ENCODE measurements at places on chromosomes 5 and 9.
A peak's percentile ranks its signal among the peaks of the same experiment; 100 is the strongest.

- no peak for DNase-seq
Measured at GRCh38 chr5:132056610-132057497, 3.6 kb upstream of the IL3 start.

DNA sequence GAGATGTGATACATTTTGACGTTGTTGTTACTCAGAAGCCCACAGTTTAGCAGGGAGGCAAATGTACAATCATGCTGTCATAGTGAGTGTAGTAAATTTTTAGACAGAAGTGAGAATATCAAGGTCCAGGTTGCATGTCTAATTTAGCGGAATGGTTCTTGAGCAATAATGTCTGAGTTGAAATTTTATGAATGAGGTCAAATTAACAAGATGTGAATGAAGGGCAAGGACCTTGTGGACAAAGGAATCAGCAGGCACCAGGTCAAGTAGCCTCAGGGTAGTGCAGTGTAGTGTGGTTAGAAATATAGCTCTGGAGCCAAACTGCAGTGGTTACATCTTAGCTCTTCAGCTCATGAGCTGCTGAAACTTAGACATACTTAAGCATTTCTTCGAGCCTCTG is 36.2 kb downstream of the TNFSF8 start:
- DNase-seq = no peak

GRCh38 chr9:79201636-79202035 is 370.1 kb upstream of the TLE4 start:
- no peak for DNase-seq

DNA sequence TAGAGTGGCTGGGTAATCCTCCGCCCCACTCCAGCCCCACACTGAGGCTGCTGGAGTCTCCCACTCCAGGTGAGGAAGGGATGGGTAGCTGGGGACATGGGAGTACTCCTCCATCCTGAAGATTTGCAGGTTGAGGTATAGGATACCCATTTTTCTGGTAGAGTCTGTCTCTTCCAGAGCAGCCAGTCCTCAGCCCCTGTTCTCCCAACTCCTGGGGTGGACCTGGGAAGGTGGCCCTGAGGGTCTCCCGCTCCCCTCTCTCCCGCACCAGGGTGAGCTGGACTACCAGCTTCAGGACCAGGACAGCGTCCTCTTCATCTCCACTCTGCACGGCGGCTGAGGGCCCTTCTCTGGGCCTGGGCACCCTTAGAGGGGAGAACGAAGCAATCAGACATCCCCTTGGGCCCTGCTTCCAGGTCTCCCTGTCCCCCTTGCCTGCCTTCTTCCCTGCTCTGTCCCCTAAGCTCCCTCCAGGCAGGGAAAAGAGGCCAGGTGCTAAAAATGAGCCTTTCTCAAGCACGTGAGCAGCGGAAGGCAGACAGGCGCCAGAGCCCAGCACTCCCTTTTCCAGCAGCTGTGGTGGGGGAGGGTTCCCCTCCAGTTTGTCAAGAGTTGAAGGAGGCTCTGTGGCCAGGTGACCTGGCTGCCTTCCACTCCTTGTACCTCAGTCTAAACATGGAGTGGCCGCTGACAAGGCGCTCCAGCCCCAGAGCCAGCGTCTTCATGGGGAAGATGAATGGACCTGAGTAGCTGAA is 18.4 kb downstream of the URM1 start:
- DNase-seq = no peak

GRCh38 chr5:20224046-20224445 is 236.0 kb upstream of the CDH18 start:
- no peak for DNase-seq

DNA sequence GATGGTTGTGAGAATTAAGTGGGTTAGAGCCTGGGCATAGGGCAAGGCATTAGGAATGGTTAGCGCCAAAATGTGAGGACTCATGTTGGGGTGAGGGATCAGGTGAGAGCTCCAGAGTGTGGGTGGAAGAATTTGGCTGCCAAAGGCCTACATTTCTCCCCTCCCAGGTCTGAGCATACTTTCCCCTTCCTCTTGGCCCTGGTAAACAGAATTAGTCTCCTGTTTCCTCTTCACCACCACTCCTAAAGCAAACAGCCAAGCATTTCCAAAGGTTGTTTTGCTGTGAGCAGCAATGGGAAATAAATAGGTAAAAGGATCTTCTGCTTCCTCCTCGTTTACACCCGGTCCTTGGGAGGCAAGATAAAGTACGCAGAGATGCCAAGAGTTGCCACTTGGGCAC is 132.5 kb downstream of the ZSWIM6 start:
- DNase-seq = no peak

DNA sequence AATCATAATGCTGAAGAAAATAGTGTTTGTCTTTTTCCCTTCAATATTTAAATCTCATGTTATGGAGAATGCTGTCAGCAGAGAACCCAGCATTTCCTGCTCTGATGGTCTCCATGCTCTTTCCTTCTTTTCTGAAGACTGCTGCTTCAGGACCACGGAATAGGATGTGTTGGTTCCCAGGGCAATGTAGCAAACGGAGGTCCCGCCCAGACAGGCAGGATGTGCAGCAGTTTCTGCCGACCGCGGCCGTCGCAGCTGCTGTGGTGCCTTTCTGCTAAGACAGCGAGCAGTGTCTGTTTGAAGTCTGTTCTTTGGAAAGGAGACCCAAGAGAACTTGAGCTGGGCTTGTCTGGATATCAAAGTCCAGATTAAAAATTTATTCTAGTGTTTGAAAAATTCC is 654.3 kb downstream of the CCDC171 start:
- no peak for DNase-seq

- DNase-seq = no peak
Measured at GRCh38 chr9:114856215-114856941, 50.5 kb upstream of the TNFSF15 start.

DNA sequence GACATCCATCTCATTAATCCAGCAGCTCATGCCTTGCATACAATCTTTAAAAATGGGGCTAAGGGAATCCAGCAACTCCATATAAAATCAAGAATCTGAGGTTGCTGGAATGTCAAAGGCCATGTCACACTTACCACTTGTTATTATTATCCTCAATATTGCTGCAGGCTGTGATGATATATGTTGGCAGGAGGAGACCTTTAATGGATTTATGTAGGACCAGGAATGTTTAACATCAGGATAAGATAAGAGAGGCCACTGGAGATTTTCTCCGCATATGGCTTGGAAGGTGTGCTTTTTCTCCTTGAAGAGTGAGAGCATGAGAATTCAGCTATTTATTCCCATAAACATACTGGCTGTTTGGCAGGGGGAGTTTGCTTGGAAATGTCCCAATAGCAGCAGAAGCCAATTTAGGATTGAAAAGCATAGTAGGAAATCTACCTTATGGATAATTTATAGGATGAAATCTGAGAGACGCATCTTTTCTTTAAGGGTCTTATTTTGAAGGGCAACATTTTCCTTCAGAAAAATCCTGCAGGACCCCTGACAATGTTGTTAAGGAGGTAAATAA is 481.4 kb downstream of the AGTPBP1 start:
- no peak for DNase-seq

GRCh38 chr5:122673343-122673742 is 101.5 kb upstream of the SNX2 start:
- DNase-seq = no peak

- DNase-seq = no peak
Measured at GRCh38 chr9:113594484-113595299, 131.2 kb downstream of the RGS3 start.

GRCh38 chr5:134110382-134110781 is 4.1 kb upstream of the TCF7 start:
- no peak for DNase-seq

GRCh38 chr5:958701-959571 is 49.7 kb upstream of the NKD2 start:
- DNase-seq = no peak

DNA sequence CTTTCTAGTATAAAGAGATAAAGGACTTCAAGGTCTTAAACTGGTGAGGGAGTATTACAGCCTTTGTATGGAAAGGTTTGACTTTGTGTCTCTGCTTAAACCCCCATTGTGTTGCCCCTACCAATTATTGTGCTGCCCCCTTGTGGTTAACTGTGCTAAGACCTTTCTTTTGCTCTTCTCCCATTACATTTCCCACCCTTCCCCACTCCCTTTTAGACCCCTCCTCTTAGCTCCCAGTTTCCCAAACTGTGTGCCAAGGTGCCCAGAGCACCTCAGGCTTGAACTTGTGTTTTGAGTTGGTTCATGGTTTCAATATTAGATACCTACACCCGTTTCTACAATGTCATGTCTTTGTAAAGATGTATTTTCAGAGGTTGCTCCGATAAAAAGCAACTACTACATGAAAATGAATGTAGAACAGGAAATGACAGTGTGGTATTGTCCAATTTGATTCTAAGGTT is 2.9 kb downstream of the JAK2 start:
- DNase-seq = peak; percentile 75

- DNase-seq = no peak
Measured at GRCh38 chr9:131714161-131714646, 25.7 kb downstream of the RAPGEF1 start.

- DNase-seq = no peak
Measured at GRCh38 chr5:111454198-111454622, 58.1 kb downstream of the STARD4 start.

DNA sequence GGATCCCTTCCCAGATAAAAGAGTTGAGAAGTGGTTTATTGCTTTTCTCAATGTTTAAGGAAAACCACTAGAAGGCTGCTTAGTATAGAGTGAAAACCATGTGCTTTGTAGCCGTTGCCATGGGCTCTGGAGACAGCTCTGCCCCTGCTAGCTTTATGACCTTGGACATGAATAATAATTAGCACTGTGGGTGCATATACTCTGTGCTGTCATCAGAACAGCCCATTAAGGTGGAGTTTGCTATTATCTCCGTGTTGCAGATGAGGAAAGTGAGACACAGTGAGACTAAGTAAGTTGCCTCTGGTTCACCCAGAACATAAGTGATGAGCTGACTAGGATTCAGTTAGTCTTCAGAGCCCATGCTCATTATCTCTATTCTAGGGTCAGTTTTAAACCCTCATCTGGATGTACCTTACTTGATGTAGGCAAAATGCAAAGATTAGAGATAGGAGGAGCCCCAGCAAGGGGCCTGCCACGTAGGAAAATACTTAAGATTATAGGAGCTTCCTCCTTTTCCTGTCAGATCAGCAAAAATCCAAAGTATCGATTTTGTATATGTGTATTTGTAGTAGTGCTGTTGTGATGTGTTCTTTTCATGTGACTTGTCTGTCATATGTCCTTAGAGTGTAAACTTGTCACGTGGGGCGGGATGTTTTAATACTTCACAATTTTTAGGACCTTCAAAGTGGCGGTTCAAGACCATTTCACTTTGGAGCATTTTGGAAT is 102.5 kb downstream of the TLE4 start:
- no peak for DNase-seq

DNA sequence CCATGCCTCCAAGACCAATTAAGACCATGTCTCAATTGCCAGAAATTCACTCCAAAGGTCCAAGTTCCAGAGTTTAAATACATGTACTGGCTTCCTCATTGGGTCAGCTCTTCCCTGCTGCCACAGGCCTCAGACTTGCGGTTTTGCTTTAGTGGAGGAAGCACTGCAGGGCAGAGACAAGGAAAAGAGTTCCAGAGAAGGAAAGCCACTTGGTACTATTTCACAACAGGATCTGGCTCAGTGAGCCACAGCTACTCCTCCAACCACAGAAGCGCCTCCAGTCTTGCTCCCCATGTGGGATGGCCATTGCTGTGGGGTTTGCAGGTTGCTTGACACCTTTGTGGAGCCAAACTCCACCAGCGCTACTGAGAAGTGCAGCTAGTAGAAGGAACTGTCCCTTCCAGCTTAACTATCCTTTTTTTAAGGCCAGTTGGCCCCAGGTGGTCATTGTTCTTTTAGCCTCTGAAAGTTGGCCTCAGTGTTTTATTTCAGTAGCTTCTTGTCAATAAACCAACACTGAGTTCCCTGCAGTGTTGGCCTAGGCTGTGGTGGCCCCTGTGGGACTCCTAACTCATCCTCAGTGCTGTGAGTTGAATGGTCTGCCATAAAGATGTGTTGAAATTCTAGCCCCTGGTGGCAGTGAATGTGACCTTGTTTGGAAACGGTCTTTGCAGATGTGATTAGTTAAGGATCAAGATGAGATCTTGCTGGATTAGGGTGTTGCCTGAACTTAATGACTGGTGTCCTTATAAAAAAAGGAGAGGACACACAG is 93.7 kb upstream of the DAP start:
- no peak for DNase-seq

DNA sequence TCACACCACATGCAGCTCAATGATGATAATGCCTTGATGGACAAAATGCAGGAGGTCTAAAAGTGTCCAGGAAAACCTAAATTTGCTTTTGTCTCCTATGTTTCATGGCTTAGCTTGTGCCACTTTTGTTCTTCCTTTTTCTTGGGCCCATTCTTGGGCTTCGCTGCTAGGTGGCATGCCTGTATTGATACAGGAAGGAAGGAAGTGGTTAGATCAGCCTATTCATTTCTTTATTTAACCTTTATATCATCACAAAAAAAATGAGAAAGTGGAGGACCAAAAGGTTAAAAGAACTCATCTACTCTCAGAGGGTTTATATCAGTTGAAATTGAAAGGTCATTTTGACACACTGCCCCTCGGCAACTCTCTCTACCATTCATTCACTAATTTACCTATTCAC is 260.2 kb downstream of the ARHGAP26 start:
- peak; percentile 49 for DNase-seq

GRCh38 chr5:180558232-180558631 is 33.1 kb downstream of the SCGB3A1 start:
- DNase-seq = no peak

GRCh38 chr5:98750693-98751092 is 22.8 kb upstream of the RGMB start:
- no peak for DNase-seq

GRCh38 chr9:83706676-83707517 is 861 bp downstream of the UBQLN1 start:
- peak; percentile 71 for DNase-seq

GRCh38 chr5:135218486-135218755 is 180.6 kb downstream of the MACROH2A1 start:
- no peak for DNase-seq

- no peak for DNase-seq
Measured at GRCh38 chr5:57445705-57446037, 36.9 kb downstream of the ACTBL2 start.

GRCh38 chr9:12274577-12274976 is 418.6 kb upstream of the TYRP1 start:
- DNase-seq = no peak

DNA sequence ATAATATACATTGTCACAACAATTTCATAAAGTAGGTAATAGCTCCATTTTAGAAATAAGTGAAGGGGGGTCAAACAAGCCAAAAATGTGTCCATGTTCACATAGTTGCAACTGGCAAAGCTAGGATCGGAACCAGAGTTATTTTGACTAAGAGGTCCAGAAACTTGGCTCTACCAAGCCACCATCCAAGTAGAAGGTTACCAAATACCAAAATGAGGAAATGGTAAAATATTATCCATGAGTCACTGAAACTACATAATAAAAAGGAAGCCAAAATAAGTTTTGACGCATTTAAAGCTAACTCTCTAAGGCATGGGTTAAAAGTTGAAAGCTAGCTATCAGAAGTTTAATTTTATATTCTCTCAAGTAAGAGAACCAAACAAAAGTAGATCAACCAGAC is 886.9 kb upstream of the DMAC1 start:
- no peak for DNase-seq

DNA sequence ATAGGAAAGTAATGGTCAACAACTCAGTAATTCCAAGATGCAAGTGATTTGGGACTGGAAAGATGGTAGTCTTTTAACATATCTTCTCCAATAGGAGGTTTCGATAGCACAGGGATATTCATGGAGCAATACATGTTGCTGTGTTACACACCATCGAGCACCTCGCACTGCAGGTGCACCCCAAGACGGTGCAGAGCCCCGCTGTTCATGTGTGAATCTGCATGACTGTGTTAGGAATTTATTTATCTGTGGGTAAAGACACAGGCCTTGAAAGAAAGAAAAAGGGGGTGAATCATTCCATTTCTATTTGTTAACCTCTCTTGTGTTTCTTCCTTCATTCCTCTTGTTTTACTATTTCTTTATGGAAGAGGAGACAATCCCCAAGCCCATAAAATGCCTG is 217.1 kb downstream of the EBF1 start:
- no peak for DNase-seq
